AML-193 (cell line): ENCODE measurements at places on chromosomes 11 and 22.

DNA sequence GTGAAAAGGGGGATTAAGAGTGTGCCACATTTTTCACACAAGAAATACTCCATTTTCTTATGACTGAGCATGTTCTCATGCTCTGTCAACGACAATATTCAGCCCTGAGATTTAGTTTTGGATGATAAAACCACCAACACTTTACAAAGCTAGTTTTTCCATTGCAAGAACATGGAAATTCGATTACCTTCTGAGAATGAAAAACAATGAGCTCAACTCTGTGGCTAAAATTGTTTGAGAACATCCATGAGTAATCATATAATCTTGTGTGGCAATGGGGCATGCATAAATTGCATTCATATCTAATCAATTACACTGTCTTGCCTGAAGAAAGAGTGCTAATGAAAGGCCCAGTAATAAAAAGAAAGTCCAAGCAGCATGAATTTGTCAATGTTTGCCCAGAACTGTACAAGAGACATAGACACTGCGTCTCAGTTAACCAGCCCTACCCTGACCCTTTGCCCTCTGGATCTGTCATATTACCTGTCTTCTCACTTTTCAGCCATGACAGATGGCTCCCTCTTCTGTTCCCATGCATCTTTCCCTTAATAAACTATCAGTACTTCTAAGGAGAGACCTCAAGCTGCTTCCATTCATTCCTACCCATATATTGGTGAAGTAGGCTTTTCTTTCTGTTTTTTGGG, 253.4 kb downstream of the FAM76B start:
- no peak for DNase-seq

GRCh38 chr22:35452810-35453743, 53.1 kb downstream of the MCM5 start:
- DNase-seq, result no peak

- DNase-seq, result no peak
These were observed 13.1 kb downstream of the PANX1 start for GRCh38 chr11:94141511-94142307.

GRCh38 chr22:42691440-42691839, 29.2 kb downstream of the A4GALT start:
- no peak for DNase-seq

- DNase-seq, result no peak
These were observed 28.0 kb downstream of the ZC3H12C start for GRCh38 chr11:110121204-110121603.

DNA sequence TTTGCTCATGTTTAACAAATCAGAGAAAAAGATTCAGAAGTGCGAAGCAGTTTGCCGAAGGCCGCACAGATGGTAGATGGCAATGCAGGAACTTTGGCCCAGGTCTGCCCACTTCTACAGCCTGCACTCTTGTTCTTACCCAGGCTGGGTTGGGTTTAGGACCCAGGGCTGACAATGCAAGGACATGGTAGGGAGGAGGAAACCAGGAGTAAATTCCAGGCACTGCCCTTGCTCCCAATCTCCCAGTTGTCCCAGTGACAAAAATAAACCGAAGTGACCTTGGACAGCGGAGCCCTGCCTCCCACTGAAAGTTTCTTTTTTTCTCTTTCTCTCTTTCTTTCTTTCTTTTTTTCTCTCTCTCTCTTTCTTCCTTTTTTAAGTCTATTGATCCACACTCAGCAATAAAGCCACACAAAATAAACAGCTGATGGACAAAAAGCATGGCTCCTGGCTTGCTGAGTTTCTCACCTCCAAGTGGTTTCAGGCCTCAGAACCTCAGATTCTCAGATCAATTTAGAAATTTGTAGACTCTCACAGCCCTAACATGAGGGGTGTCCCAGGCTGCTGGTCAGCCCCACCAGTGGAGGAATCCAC, 33.5 kb upstream of the FCHSD2 start:
- no peak for DNase-seq

- DNase-seq, result no peak
These were observed 5.2 kb downstream of the APOL1 start for GRCh38 chr22:36257948-36258670.

DNA sequence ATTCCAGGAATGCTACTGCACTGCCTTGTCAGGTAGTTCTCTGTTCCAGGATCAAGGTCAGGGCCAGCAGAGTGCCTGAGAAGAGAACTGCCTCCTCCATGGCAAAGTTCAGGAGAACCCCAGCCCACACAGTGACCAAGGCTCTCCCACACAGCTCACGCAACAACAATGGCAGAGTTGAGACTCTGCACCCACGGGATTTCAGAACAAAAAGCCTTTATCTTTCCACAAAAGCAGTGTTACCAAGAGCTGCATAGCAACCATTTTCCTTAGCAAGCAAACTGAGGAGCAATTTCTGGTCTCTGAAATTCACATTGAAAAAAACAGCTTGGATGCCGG, 11.1 kb downstream of the PLAAT3 start:
- DNase-seq, result no peak

DNA sequence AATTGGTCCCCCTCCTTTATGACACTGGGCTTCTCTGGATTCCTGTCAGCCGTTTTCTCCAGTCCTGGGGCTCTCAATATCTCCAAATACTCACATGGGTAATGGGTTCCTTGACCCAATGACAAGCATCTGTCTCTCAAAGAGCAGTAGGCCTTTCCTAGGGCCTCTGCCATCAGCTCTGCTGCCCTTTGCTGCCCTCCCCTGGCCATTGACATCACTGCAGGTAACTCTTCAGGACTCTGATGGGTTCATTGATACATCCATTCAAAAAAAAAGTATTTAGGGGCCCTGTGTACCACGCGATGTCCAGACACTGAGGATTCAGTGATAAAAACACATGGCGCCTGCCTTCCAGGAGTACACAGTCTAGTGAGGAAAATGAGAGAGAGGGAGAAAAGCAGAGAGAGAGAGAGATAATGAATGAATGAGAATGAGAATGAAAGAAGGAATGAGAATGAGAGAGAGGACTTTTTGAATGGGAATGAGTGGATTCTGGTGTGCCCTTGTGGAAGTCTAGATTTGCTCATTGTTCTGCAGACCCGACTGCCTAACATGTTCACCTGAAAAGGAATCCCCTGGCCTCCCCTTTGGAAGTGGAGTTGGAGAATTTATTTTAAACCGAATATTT, 42.6 kb upstream of the OLFML1 start:
- DNase-seq, result peak; percentile 9

- DNase-seq, result no peak
These were observed 4.2 kb upstream of the DPF2 start for GRCh38 chr11:65329478-65329877.

- no peak for DNase-seq
These were observed 628 bp upstream of the CRYBB1 start for GRCh38 chr22:26618455-26618854.

- DNase-seq, result no peak
These were observed 921.5 kb downstream of the OPCML start for GRCh38 chr11:132610791-132611190.
